Astrocyte of the cerebellum (primary cell): ENCODE measurements at places on chromosomes 6 and 20.

DNA sequence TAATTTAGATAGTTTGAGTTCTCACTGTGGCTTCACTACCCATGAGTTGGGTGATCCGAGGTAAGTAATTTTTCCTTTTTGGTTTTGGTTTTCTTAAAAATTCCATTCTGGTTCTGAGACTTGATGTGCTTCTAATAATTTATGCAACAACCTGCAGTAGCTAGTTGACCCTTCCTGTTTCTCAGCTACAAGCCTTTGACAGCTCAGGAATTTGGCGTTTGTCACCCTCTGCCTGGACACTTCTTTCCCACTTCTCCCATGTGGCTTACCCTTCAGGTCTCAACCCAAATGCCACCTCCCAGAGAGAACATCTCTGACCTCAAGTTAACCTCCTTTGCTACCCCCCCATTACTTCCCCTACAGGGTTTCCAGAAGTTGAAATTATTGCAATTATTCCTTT lies 49.7 kb upstream of the TSHZ2 start:
- no peak for DNase-seq

- no peak for DNase-seq
These were observed 36.1 kb upstream of the NKX2-4 start for GRCh38 chr20:21433329-21433890.

- no peak for DNase-seq
These were observed 119.5 kb upstream of the CD93 start for GRCh38 chr20:23205611-23206041.

DNA sequence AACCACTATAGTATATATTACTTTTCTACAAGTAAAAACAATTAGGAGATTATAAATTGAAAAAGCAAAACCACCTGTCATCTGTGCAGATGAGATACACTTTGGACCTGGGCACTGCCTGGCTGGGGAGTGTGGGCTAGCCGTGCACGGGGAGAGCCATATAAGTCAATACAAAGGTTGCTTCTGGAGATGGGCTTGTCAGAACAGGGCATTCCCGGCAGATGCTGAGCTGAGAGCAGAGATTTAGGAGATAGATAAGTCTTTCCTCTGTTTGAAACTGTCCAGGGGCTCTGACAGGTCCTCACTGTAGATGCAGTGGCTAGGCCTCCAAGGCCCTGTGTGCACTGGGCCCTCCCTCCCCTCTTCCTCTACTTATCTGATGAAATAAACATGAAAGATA lies 34.5 kb downstream of the CD164 start:
- no peak for DNase-seq

DNA sequence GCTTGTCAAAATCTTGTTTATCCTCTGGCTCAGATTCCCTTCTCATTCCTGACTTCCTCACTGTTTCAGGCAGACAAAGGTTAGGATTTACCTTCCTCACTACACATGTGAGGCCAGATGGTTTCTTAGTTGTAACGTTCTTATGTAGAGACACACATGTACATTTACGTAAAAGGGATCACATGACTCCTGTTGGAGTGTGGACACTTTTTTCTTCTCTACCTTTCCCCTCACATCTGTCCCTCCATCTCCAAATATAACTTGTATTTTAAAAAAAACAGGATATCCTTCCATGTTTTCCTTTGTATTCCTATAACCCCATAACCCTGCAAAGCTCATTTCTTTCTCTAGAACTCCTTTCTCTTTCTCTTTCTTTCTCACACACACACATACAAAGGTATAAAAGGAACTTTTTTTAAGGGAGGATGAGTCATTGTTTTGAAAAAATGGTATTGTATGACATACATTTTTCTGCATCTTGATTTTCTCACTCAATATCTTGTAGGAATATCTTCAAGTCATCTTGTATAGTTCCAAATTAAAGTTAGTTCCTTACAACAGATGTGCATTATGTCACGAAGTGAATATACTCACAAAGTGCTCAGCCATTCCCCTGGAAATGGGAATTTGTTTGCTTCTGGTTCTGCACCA lies 78.2 kb upstream of the SULF2 start:
- no peak for DNase-seq

DNA sequence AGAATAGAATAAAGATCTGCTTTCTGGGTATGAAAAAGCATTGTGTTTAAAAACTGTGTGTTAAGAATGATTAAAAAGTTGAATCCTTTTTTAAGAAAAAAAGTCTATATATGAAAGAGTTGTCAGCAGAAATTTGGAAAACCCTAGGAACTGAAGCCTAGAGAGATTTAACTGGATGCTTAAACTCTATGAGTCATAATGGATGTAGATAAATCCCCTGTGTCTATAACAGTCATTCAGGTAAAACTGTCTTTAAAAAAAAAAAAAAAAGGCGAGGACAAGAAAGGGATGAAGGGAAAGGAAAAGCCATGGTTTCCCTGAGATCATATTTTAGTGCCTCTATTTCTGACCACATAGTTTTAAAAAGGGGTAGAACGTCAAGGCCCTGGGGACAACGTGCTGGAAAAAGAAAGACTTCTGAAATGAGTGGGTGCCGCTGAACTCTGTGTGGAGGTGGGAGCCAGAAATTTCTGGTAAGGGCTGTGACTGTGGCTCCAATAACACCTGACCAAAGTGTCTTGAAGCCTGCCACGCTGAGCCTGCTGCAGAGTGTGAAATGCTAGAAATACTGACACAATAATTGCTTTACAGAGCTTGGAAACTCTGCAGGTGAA lies 302.6 kb upstream of the ARID1B start:
- DNase-seq: no peak

DNA sequence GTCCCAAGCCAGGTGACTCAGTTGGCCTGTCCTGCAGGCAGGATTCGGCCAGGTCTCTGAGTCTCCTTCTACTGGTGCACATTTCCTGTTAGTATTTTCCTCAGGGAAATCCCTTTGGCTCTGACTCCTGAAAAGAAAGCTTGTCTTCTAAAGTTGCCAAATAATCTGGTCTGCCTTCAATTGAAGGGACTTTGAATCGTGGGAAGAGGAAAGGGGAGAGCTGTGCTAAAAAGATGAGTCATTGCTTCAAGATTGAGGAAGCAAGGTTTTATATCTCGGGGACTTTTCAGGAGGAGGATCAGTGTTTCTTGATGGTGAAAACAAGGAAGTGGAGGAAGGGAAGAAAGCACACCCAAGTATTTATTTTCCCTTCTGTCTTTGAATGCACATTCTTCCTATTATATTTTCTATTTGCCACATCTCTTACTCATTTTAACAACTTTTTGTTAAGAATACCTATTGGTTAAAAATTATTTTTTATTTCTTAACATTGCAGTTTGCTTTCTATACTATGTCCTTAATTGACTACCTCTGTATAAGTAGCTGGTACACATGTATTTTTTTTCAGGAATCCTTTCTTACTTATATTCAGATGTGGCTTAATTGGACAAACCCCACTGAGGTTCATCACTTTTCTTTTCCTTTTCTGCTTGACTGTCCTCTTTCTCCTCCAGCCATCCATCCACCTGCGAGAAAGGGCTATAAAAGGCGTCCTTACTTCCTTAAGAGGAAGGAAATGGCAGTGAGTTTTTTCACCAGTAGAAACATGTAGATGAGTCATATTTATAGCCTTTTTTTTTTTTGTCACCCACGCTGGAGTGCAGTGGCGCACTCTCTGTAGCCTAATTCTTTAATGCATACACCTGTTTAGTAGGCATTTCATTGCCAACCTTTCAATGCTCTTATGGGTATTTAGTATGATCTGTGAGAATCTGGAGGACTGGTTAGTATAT lies 15.0 kb upstream of the IFNGR1 start:
- peak; percentile 69 for DNase-seq

DNA sequence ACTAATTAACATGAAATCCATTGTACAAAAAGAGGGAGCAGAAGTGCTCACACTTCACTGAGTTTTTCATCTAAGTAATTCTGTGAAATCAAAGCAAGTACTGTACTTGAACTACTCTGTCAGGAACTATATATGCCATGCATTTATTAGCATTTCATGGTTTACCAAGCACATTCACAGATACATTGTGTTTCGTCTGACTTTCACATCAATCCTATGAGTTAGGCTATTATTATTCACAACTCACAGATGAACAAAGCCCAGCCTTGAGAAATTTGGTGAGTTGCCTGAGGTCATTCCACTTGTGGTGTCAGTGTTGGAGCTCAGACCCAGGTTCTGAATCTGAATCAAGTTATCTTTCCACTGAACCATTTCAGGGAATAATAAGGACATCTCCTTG lies 33.7 kb upstream of the TENT5A start:
- DNase-seq: no peak
